Activated CD4-positive, alpha-beta memory T cell treated with anti-CD3 and anti-CD28 coated beads, Interleukin-2, amount 10 ng/mL, durations not matched to agents 7 days and 5 days (primary cell): ENCODE measurements at places on chromosomes 5 and 9.

DNA sequence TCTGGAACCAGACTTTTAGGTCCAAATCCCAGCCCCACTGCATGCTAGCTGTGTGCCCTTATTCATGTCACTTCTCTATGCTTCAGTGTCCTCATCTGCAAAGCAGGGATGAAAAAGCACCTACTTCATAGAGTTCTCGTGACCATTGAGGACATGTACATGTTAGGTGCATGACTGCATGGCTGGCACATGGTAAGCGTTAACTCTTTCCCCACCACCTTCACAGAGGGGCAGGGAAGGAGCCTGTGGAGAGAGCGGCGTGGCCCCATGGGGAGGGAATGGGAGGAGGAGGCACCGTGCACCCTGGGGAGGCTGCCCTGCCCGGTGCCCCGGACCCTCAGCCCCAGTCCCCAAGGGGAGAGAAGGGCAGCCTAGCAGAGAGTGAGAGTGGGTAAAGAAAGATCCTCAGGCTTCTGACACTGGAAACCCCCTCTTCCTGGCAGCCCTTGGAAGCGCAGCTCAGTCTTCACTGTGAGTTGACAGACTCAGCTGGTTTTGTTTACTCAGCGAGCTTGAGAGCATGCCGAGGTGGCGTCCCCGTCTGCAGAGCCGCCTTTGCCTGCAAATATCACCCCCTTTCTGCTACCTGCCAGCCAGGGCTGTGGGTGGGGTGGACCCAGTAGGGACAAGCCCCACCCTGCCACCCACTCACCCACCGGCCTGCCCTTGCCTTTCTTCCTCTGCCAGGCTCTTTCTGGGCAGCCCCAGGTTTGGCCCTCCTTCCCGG, 10.6 kb upstream of the ANGPTL2 start:
- DNase-seq: no peak
- H3K4me3 ChIP-seq: no peak overlapping the region
- H3K27ac ChIP-seq: no peak overlapping the region
- no peaks in the 10 kb centered on the region for H3K36me3 ChIP-seq
- no peaks in the 10 kb centered on the region for H3K4me1 ChIP-seq

GRCh38 chr5:73411936-73412596, 36.5 kb downstream of the FOXD1 start:
- DNase-seq: no peak
- H3K4me3 ChIP-seq: no peak overlapping the region
- no peak overlapping the region for H3K27ac ChIP-seq
- H3K36me3 ChIP-seq: no peaks in the 10 kb centered on the region
- H3K4me1 ChIP-seq: no peaks in the 10 kb centered on the region
- H3K27me3 ChIP-seq: peaks cover 56% of the 10 kb centered on the region

DNA sequence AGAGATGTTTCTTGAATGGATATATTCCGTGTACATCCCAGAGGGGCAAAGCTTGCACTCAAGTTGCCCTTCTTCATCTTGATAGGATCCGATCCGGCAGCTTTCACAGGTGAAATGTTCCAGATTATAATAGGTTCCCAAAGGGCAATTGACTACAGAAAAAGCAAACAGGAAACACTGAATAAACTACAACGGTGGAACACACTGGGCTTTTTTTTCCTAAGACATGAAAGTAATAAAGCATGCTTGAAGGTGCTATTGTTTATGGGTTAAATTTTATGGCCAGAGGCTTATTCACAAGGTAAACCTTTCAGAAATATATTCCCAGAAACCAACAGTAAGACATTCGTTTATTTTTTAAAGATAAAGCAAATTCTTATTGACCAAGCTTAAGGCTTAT, 110.6 kb downstream of the SVEP1 start:
- H3K27me3 ChIP-seq: peaks cover 2% of the 10 kb centered on the region
- no peak for DNase-seq
- H3K4me1 ChIP-seq: no peaks in the 10 kb centered on the region
- no peak overlapping the region for H3K27ac ChIP-seq
- no peaks in the 10 kb centered on the region for H3K36me3 ChIP-seq

- no peaks in the 10 kb centered on the region for H3K27me3 ChIP-seq
- H3K4me1 ChIP-seq: no peaks in the 10 kb centered on the region
- no peaks in the 10 kb centered on the region for H3K36me3 ChIP-seq
- no peak for DNase-seq
Measured at GRCh38 chr9:100699668-100700067, 121.8 kb downstream of the CAVIN4 start.

- H3K27ac ChIP-seq: no peak overlapping the region
- H3K27me3 ChIP-seq: peaks cover 14% of the 10 kb centered on the region
- no peak overlapping the region for H3K4me3 ChIP-seq
- DNase-seq: no peak
- H3K36me3 ChIP-seq: no peaks in the 10 kb centered on the region
Measured at GRCh38 chr9:84146893-84147710, 166.5 kb downstream of the RMI1 start.

GRCh38 chr9:69465473-69465872, 140.5 kb downstream of the ENTREP1 start:
- H3K27ac ChIP-seq: no peak overlapping the region
- no peak for DNase-seq
- H3K4me1 ChIP-seq: no peaks in the 10 kb centered on the region
- peaks cover 2% of the 10 kb centered on the region for H3K36me3 ChIP-seq
- H3K27me3 ChIP-seq: no peaks in the 10 kb centered on the region
- no peak overlapping the region for H3K4me3 ChIP-seq

DNA sequence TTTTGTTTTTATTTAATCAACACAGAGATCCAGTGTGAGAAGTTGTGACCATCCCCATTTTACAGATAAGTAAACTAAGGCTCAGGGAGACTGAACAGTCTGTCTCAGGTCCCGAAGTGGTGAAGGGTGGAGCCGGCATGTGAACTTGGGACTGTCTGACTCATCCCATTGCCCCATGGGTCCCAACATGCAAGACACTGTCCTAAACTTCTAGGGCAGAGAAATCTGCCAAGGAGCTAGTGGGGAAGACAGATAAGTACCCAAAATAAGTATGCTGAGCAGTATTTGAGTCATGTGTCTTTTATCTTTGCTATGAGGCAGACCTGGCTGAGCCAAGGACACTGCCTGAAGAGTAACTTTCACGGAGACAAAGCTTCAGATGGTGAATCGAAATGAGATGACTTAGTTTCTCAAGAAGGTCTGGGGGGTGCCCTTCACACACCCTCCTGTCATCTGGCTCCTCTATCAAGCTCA, 64.3 kb upstream of the SLC25A51 start:
- peaks cover 6% of the 10 kb centered on the region for H3K4me1 ChIP-seq
- no peak for DNase-seq
- no peak overlapping the region for H3K27ac ChIP-seq
- no peaks in the 10 kb centered on the region for H3K27me3 ChIP-seq

GRCh38 chr5:172943906-172944305, 15.3 kb upstream of the RPL26L1 start:
- no peak for DNase-seq
- no peaks in the 10 kb centered on the region for H3K36me3 ChIP-seq
- H3K4me3 ChIP-seq: no peak overlapping the region
- H3K4me1 ChIP-seq: no peaks in the 10 kb centered on the region
- H3K27me3 ChIP-seq: no peaks in the 10 kb centered on the region
- no peak overlapping the region for H3K27ac ChIP-seq

GRCh38 chr9:131274674-131275331, 1.5 kb downstream of the FAM78A start:
- peak overlapping the region; percentile 97 for H3K27ac ChIP-seq
- no peaks in the 10 kb centered on the region for H3K27me3 ChIP-seq
- H3K4me3 ChIP-seq: peak overlapping the region; percentile 89
- DNase-seq: peak; percentile 53

DNA sequence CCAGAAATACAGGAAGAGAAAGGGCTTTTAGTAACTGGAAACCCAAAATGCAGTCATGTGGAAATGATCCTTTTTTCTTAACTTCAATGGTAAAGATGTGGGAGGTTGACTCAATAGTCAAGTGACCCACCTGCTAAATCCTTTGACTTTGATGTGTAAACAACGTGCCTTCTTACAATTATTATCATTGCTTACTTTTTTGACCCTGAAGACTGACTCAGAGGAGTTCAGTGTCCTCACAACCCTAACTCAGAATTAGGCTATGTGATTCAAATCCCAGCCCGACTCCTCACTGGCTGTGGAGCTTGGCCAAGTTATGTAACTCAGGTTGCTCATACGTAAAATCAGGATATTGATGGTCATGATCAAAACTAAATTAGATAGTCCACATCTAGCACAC, 27.9 kb downstream of the ANXA1 start:
- peaks cover 2% of the 10 kb centered on the region for H3K4me1 ChIP-seq
- no peak for DNase-seq
- H3K36me3 ChIP-seq: no peaks in the 10 kb centered on the region
- no peak overlapping the region for H3K4me3 ChIP-seq
- no peaks in the 10 kb centered on the region for H3K27me3 ChIP-seq
- no peak overlapping the region for H3K27ac ChIP-seq

GRCh38 chr5:58149746-58150145, 310.1 kb downstream of the PLK2 start:
- no peak overlapping the region for H3K4me3 ChIP-seq
- H3K27me3 ChIP-seq: no peaks in the 10 kb centered on the region
- DNase-seq: no peak
- H3K36me3 ChIP-seq: no peaks in the 10 kb centered on the region
- peaks cover 1% of the 10 kb centered on the region for H3K4me1 ChIP-seq

GRCh38 chr5:170805666-170806065, 22.1 kb downstream of the GABRP start:
- H3K4me1 ChIP-seq: no peaks in the 10 kb centered on the region
- no peak for DNase-seq
- no peak overlapping the region for H3K4me3 ChIP-seq

DNA sequence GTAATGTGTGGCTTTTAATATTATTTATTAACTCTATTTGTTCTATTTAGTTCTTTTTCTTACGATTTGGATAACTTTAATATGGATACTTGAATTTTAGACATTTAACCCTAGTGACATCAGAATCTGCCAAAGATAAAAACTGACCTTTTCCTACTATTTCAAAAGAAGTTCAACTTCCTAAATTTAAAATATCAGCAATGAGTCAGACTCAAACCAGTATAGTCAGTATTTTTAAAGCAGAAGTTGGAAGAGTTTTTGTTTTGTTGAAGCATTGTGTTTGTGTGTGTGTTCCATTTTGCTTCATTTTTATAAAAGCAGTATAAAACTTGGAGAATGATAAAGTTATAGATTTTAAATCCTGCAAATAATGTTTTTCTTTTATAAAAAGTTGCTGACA, 251.8 kb upstream of the RASA1 start:
- no peaks in the 10 kb centered on the region for H3K36me3 ChIP-seq
- H3K4me3 ChIP-seq: no peak overlapping the region
- H3K27ac ChIP-seq: no peak overlapping the region

- H3K4me3 ChIP-seq: peak overlapping the region; percentile 46
- peaks cover 35% of the 10 kb centered on the region for H3K27me3 ChIP-seq
- no peak overlapping the region for H3K27ac ChIP-seq
- H3K4me1 ChIP-seq: peaks cover 38% of the 10 kb centered on the region
Measured at GRCh38 chr5:80034559-80034958, 589 bp upstream of the THBS4 start.

- peaks cover 5% of the 10 kb centered on the region for H3K27me3 ChIP-seq
- H3K4me3 ChIP-seq: peak overlapping the region; percentile 87
- H3K4me1 ChIP-seq: peaks cover 17% of the 10 kb centered on the region
- peak; percentile 47 for DNase-seq
Measured at GRCh38 chr9:69122082-69122548, 52.0 kb upstream of the TJP2 start.

DNA sequence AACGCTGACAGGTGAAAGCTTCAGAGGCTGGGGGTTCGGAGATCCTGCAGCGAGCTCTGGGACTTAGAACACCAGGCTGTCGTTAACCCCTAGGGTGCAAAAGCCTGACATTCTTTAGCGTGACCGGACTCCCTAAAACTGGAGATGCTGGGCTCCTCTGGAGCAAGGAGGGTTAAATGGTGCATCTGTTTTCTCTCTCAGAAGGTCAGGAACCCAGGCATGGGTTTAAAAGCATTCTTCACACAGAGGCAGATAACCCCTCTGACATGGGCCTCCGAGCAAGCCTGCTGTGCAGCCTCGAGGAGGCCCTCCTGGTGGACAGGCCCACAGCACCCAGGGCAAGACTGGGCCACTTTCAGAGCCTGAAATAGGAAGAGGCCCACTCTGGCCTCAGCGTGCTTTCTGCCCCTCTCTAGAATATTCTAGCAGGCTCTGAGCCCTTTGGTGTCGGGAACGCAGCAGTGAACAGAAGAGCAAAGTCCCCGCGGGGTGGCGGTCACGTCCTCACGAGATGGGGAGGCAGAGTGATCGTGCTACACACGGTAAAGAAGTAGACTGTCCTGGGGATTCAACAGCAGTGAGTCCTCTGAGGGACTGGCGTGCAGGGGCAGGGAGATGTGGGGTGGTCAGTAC, 124.8 kb downstream of the COL23A1 start:
- H3K27ac ChIP-seq: no peak overlapping the region
- no peak for DNase-seq
- peaks cover 1% of the 10 kb centered on the region for H3K27me3 ChIP-seq
- no peaks in the 10 kb centered on the region for H3K36me3 ChIP-seq
- H3K4me3 ChIP-seq: no peak overlapping the region

- H3K4me1 ChIP-seq: no peaks in the 10 kb centered on the region
- no peaks in the 10 kb centered on the region for H3K36me3 ChIP-seq
- H3K27me3 ChIP-seq: no peaks in the 10 kb centered on the region
Measured at GRCh38 chr9:16828340-16829281, 41.9 kb downstream of the BNC2 start.

- H3K36me3 ChIP-seq: no peaks in the 10 kb centered on the region
- no peak overlapping the region for H3K4me3 ChIP-seq
- H3K4me1 ChIP-seq: no peaks in the 10 kb centered on the region
Measured at GRCh38 chr9:18319918-18320445, 154.0 kb upstream of the ADAMTSL1 start.

- peaks cover 17% of the 10 kb centered on the region for H3K27me3 ChIP-seq
- no peak overlapping the region for H3K4me3 ChIP-seq
- no peaks in the 10 kb centered on the region for H3K4me1 ChIP-seq
Measured at GRCh38 chr5:151351671-151352070, 4.3 kb upstream of the SLC36A2 start.

- no peak overlapping the region for H3K4me3 ChIP-seq
- H3K4me1 ChIP-seq: no peaks in the 10 kb centered on the region
- DNase-seq: no peak
- H3K36me3 ChIP-seq: no peaks in the 10 kb centered on the region
Measured at GRCh38 chr5:27701931-27702903, 663.8 kb upstream of the CDH9 start.

DNA sequence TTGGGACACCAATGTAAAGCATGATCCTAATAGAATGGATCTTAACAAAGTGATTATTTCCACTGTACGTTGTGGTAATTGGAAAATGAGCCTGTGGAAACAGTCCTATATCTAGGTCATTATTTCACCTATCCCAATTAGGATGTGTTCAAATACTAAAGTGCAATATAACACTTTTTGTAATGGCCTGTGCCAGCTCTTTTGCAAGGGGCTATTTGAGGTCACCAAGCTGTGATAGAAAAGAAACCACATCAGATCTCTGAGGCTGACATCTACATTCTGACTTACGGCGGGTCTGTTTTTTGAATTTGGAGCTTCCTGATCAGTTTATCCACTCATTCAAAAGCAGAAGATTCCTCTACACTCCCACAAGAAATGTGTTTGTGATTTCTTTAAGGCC, 150.0 kb downstream of the TLE1 start:
- no peak for DNase-seq
- H3K27ac ChIP-seq: no peak overlapping the region
- H3K4me3 ChIP-seq: no peak overlapping the region
- H3K36me3 ChIP-seq: no peaks in the 10 kb centered on the region
- H3K4me1 ChIP-seq: no peaks in the 10 kb centered on the region

- H3K36me3 ChIP-seq: no peaks in the 10 kb centered on the region
- H3K4me1 ChIP-seq: peaks cover 4% of the 10 kb centered on the region
- peaks cover 10% of the 10 kb centered on the region for H3K27me3 ChIP-seq
- H3K27ac ChIP-seq: no peak overlapping the region
- no peak overlapping the region for H3K4me3 ChIP-seq
Measured at GRCh38 chr5:149060325-149060724, 2.5 kb downstream of the SH3TC2 start.

- H3K27me3 ChIP-seq: peaks cover 2% of the 10 kb centered on the region
- H3K27ac ChIP-seq: no peak overlapping the region
- peak; percentile 67 for DNase-seq
- peaks cover 5% of the 10 kb centered on the region for H3K36me3 ChIP-seq
- no peak overlapping the region for H3K4me3 ChIP-seq
- no peaks in the 10 kb centered on the region for H3K4me1 ChIP-seq
Measured at GRCh38 chr5:175718401-175719108, 60.7 kb downstream of the HRH2 start.
